Testis (tissue), 5 donors: ENCODE measurements at places on chromosomes 11 and 22. TPM values are rescaled to one million over a fixed set of nuclear protein-coding genes. Genes with fewer than 3 reads are reported as not detected.

DNA sequence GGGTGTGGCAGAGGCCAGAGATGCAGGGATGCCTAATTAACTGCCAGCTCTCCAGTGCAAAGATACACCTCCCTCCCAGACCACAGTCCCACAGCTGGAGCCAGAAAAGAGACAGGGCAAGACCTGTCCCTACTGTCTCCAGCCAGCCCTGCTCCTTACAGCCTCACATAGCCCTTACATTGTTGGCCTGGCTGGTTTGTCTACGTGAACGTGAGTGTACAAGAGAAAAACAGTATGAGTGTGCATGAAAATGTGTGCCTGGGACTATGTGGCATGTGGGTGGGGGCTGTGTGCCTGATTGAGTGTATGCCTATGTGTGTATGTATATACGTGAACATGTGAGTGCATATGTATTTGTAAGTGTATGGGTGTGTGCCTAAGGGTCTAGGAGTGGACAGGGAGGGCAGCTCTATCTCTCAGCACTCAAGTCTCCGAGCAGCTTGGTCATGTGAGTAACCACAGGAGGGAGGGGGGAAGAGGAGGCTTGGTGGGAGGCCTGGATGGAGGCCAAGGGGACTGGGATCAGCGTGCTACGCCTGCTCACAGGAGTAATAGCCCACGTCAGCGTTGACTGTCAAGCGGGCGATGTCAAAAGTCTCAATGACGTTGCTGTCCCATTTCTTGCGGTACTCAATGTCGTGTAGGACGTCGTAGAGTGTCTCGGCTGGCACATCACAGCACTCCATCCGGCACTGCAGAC, 6.6 kb upstream of the ARAP1 start:
- peak; percentile 50 for DNase-seq
- no peaks in the 10 kb centered on the region for H3K27me3 ChIP-seq
- no peaks in the 10 kb centered on the region for H3K4me1 ChIP-seq
- H3K36me3 ChIP-seq, result no peaks in the 10 kb centered on the region
- no peak overlapping the region for H3K4me3 ChIP-seq

DNA sequence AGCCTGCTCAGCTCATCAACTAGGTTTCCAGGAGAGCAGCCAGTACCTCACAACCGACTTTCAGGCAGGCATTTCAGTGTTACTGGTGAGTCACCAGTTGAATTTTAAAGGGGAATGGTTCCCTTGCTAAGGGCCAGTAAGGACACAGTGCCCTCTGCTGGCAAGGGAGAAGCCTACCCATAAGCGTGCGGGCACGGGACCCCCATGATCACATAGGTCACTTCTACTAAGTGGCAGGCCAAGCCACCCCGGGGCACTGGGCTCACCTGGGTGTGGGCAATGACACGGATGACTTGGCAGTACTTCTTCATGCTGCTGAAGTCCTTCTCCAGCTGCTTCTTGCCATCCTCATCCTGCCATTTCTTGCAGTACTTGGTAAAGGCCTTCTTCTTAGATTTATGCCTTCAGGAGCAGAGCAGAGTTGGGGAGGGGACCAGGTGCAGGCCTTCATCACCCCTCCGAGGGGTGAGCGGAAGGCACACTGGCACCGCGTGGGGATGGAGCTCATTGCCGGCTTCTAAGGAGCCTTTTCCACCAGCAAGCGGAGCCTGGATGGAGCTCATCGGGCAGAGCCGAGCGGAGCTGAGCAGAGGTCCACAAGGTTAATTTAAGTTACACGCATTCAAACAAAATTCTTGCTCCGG, 2.9 kb downstream of the RPL3 start:
- H3K4me3 ChIP-seq, result no peak overlapping the region
- H3K27ac ChIP-seq, result no peak overlapping the region
- H3K4me1 ChIP-seq, result peaks cover 50% of the 10 kb centered on the region

GRCh38 chr22:33476206-33476605, 418.0 kb upstream of the SYN3 start:
- no peak overlapping the region for H3K4me3 ChIP-seq
- H3K36me3 ChIP-seq, result no peaks in the 10 kb centered on the region
- peaks cover 4% of the 10 kb centered on the region for H3K4me1 ChIP-seq
- H3K27ac ChIP-seq, result peak overlapping the region; percentile 69
- no peak for DNase-seq
- H3K27me3 ChIP-seq, result no peaks in the 10 kb centered on the region

- H3K4me3 ChIP-seq, result no peak overlapping the region
- no peaks in the 10 kb centered on the region for H3K4me1 ChIP-seq
- no peak for DNase-seq
- H3K36me3 ChIP-seq, result no peaks in the 10 kb centered on the region
- H3K27me3 ChIP-seq, result no peaks in the 10 kb centered on the region
- no peak overlapping the region for H3K27ac ChIP-seq
Measured at GRCh38 chr11:69337211-69337721, 43.3 kb downstream of the MYEOV start.

DNA sequence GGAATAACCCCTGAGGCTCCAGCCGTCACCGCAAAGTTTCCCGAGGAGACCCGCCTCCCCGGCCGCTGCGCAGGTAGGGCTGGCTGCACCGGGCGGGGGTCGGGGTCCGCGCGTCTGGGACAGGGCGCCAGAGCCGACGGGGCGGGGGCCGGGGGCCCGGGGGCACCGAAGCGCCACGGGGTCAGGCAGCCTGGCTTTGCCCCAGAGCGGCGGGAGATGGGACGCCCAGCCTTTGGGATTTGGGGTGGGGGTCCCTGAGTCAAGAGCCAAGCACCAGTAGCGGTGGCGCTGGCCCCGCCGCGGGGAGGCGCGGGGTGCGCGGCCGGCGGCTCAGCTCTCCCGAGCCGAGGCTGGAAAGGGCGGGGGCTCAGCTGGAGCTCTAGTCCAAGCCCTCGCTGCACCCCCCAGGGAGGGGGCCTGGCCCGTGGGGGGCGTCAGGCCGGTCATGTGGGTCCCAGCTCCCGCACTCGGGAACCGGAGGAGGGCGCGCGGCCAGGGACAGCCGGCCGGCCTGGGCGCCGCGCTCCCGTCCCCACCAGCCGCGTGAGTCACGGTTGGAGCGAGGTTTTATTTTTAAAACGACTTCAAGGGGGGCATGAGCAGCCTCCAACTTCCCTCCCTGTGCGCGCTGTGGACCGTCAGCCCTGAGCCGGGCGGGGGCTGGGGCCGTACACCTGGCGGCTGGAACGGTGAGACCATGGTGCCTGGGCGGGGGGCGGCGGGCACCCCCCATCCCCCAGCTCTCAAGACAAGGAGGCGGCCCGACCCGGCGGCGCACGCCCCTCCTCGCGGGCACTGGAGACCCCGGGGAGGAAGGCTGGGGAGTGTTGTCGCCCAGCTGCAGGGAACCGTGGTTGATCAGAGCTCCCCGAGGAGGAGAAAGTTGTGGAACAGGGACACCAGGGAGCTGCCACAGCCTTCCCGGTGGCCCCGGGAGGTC, 626 bp downstream of the FLRT1 start:
- no peak for DNase-seq
- H3K4me3 ChIP-seq, result peak overlapping the region; percentile 61
- H3K27ac ChIP-seq, result no peak overlapping the region
- no peaks in the 10 kb centered on the region for H3K36me3 ChIP-seq
- no peaks in the 10 kb centered on the region for H3K27me3 ChIP-seq
- peaks cover 5% of the 10 kb centered on the region for H3K4me1 ChIP-seq

- no peak overlapping the region for H3K27ac ChIP-seq
- H3K27me3 ChIP-seq, result no peaks in the 10 kb centered on the region
Measured at GRCh38 chr11:65782816-65783228, 2.0 kb upstream of the AP5B1 start.

DNA sequence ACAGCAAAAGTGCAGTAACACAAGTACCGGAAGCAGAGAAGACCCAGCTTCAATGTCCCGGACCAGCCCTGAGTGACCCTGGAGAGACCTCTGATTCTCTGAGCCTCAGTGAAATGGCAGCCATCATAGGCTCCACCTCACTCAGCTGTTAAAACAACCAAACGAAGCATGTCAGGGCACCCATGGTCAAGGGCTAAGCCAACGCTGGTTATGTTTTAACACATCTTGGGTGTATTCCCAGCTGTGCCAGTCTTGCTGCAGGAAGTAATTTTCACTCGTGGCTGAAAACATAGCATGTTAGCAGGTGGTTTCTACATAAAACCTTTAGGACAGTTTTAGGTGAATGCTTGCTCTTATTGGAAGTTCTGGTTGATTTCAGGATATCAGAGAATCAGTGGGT, 30.9 kb downstream of the LMO2 start:
- H3K4me1 ChIP-seq, result no peaks in the 10 kb centered on the region
- H3K27me3 ChIP-seq, result no peaks in the 10 kb centered on the region
- no peak overlapping the region for H3K4me3 ChIP-seq

- no peaks in the 10 kb centered on the region for H3K4me1 ChIP-seq
- no peaks in the 10 kb centered on the region for H3K27me3 ChIP-seq
- no peak for DNase-seq
- H3K4me3 ChIP-seq, result no peak overlapping the region
Measured at GRCh38 chr11:93268287-93269040, 62.1 kb upstream of the DEUP1 start.

DNA sequence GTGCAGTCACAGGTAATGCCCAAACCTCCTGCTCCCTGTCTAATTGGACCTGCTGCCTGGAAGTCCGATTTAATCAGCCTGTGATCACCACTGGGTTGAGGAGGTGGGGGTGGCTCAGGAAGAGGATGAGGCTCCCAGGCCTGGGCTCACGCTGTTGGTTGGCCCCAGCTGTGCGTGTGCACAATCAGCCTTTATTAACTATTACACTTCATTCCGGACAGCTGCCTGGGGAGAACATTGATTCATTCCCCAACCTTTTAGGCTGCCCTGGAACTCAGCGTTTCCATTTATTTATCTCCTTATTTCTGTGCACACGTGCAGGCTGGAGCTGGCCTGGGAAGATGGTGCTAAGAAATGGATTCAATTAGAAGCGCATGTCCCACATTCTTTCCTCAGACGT, 123.4 kb downstream of the DSCAML1 start:
- H3K27ac ChIP-seq, result no peak overlapping the region
- peaks cover 3% of the 10 kb centered on the region for H3K4me1 ChIP-seq
- no peaks in the 10 kb centered on the region for H3K27me3 ChIP-seq
- no peak overlapping the region for H3K4me3 ChIP-seq

SERPIND1 gene
- total RNA-seq, result 0.25 TPM

ROBO4 gene
- total RNA-seq, result 5.7 TPM

LSP1 gene
- 13.0 TPM for total RNA-seq

BSCL2 gene
- total RNA-seq, result 525 TPM
